Activated naive CD4-positive, alpha-beta T cell treated with Interleukin-2 at 50 U/mL for 16 hours (primary cell): ENCODE measurements at places on chromosomes 7 and 10.
A peak's percentile ranks its signal among the peaks of the same experiment; 100 is the strongest.

GRCh38 chr10:89563861-89564478 is 28.6 kb upstream of the SLC16A12 start:
- no peak for DNase-seq

GRCh38 chr10:4282496-4282895 is 497.5 kb upstream of the KLF6 start:
- no peak for DNase-seq

GRCh38 chr10:122056431-122057094 is 67.6 kb downstream of the TACC2 start:
- no peak for DNase-seq

DNA sequence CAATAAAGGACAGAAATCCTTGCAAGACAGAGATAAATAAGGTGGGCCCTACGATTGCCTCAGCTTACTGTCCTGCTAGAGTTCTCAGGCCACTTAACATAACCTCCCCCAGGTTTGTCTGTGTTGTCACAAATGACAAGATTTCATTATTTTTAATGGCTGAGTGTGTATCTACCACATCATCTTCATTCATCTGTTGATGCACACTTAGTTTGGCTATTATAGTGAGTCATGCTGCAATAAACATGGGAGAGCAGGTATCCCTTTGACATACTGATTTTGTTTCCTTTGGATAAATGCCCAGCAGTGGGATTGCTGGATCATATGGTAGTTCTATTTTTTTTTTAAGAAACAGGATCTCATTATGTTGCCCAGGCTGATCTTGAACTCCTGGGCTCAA is 60.6 kb downstream of the PRTFDC1 start:
- no peak for DNase-seq

DNA sequence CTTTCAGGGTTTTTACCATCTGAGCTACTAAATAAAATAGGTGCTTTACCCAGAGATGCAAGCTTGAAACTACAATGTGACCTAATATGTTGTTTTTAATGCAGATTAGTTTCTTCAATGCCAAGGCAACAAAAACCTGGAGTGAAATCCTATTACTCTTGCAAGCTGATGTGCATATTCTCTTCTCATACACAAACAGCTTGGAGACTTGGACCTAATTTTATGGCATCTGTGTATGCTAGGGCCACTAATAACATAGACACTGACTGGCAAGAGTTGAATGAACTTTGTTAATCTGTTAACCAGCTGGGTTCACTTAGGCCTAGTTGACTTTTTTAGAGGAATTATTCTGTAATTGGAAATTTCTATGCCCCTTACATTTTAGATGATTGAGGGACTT is 23.4 kb upstream of the SMIM30 start:
- no peak for DNase-seq

DNA sequence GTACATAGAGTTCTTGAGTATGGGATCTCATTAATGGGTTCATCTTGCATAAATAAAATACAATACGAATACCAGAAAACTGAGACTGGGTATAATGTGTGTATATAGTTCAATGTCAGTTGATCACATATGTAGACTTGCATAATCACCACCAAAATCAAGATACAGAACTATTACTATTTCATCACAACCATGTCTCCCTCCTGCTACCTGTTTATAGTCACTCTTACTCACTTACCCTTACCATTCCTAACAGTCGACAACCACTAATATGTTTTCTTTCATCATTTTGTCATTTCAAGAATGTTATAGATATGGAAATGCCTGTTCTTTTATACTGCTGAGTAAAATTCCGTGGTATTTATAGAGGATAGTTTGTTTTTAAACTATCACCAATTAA is 416.1 kb upstream of the CNTNAP2 start:
- DNase-seq: no peak

- DNase-seq: no peak
These were observed 19.7 kb downstream of the ADCY1 start for GRCh38 chr7:45593877-45594276.

- DNase-seq: no peak
These were observed 443.8 kb downstream of the GPAM start for GRCh38 chr10:111739874-111740139.

GRCh38 chr10:50375051-50375452 is 123.7 kb upstream of the ASAH2 start:
- DNase-seq: no peak

GRCh38 chr10:85767891-85768290 is 598.7 kb downstream of the GRID1 start:
- no peak for DNase-seq

DNA sequence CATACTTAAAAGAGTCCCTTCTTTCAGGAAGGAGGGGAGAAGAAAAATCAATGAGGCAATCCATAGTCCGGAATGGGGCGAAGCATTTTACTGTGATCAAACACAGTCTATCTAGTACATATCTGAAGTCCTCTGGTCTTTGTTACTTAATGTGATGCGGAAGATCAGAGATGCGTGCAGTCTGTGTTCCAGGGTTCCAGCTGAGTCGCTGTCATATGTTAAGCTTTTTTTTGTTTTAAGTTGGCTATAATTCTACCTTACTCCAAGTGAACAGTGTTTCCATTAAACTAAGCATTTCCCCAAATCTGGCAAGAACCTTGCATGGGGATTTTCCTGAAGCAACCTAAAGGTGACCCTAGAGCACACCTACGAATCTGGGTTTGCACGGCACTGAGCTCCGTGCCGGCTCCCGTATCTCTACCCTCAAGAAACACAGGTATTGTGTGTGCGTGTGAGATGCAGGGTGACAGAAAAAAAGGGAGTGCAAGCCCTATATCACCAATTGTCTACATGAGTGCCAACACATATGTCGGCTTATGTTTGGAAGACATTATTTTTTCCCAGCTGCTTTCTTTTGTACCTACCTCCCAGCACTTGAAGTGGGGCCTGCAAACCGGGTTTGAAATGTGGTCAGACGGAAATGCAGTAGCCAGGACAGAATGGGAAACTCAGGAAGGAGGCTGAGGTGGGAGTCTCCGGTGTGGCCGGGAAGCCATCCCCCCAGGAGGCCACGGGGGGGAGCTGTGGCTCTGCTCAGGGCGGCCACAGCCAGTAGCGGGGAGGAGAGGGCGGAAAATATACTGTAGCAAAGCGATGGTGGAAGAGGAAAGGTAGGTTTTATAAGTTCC is 435.8 kb upstream of the MGMT start:
- DNase-seq: peak; percentile 22

GRCh38 chr7:76507723-76508406 is 2.5 kb upstream of the UPK3B start:
- no peak for DNase-seq

DNA sequence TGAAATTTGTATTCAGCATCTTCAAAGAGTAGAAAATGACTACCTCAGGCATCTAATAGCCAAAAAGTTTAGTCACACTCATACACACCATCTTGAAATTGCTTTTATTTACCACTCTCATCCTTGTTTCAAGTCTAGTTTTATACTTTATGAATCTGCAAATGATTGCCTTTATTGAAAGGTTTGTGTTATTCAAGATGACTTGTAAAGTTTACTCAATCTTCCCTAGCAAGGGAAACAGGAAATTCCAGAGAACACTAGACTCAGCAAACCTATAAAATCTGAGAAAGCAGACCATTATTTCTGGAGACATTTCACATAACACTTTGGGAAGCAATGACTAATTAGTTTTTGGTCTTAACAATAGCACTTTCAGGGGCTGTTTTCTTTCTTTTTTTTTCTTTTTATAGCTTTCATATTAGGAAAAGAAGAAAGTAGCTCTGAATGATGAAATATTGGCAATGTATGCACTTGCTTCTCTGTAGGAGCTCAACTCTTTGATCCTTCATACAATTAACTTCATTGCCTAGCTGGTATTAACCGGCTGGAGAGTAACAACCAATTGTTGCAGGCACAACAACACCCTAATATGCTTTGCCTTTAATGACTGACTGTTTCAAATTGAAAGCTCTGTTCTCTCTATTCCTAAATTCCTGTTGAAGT is 68.9 kb upstream of the HDAC9 start:
- DNase-seq: no peak

DNA sequence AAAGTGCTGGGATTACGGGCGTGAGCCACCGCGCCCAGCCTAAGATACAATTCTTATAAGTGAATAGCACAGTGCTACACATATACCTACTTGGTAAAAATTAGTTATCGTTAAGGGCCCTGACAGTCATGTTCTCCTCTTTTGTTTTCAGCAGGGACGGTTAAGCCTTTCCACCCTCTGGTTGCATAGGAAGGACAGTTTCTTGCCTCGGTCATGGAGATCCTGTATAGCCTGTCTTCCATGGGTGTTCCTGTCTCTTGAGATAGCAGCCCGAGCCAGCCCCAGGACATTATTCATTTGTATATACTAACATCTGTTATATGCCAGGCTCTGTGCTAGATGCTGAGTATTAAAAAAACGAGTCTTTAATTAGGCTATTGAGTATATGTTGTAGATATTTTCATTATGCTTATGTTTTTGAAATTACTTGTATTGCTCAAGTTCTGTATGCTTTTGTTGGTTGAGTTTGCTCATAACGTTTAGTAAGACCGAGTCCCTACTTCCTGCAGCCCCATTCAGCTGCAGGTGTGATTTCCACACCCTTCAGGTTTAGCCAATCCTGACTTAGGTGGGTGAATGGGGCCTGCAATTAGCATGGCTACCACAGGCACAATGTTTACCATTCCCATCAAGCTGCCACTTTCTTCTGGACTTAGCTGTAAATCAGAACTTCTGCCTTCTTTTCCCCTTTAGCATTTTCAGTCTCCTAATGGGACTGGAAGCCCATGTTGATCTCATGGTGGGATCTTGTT is 24.8 kb downstream of the CCSER2 start:
- no peak for DNase-seq

DNA sequence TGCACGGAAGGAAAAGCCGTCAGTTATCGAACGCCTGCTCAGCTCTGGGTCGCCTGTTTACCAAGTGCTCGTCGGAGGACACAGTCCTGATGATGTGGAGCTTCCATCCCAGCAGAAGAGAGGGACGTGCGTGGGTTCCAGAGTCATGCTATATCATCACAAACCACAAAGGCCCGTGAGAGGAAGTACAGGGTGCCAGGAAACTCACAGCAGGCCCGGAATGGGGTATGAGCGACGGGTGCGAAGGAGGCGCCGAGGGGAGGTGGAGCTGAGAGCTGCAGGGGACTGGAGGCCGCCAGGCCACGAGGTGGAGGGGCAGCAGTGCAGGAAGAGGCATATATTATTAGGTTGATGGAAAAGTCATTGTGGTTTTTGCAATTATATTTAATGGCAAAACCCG is 102.5 kb downstream of the ACTR3B start:
- DNase-seq: no peak

GRCh38 chr7:123622660-123623386 is 21.2 kb downstream of the ASB15 start:
- DNase-seq: no peak

DNA sequence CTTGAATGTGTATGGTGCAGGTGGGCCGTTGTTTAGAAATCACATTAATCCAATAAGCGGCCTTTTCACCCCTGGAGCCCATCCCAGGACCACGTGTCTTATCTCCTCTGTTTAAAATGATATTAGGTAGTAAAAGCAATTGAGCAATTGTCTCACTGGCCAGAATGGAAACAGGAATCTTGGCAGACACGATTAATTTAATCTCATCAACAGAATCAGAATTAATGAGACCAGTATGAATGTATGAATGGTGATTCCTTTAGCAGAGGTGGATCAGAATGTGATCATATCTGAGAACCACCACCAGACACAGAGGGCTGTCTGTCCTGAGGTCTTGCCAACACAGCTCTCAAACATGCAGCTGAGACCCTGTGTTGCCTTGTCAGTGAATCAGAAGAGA is 1591.4 kb downstream of the REEP3 start:
- no peak for DNase-seq

GRCh38 chr10:99930731-99931550 is 78.8 kb downstream of the DNMBP start:
- DNase-seq: no peak

GRCh38 chr7:47807126-47807525 is 141.1 kb downstream of the PKD1L1 start:
- DNase-seq: no peak

GRCh38 chr10:75926763-75927162 is 495.3 kb downstream of the LRMDA start:
- DNase-seq: no peak

GRCh38 chr10:101120884-101121653 is 10.0 kb upstream of the TLX1 start:
- peak; percentile 43 for DNase-seq

GRCh38 chr10:43047288-43047970 is 29.4 kb upstream of the RET start:
- DNase-seq: no peak

DNA sequence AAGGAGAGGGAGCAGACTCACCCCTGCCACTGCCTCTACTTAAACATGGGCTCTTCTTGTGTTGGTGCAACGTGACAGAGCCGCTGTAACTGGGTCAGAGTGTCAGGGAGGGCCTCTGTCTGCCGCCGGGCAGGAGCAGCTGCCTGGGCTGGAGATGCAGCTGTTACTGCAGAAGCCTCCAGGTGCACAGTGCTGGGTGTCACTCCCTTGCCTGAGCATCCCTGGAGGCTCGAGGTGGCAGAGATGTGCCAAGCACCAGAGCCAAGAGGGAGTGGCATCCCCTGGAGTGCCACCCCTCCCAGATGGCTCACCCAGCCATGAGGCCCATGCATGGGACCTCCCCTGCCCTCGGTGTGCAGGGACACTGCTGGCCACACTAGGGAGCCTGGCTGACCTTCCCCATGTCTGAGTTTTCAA is 145.7 kb downstream of the PRPF18 start:
- DNase-seq: no peak

GRCh38 chr10:1213252-1214070 is 157.3 kb downstream of the WDR37 start:
- no peak for DNase-seq

- no peak for DNase-seq
These were observed 247.0 kb downstream of the SORCS1 start for GRCh38 chr10:106917452-106918055.

GRCh38 chr10:95466436-95466835 is 94.7 kb downstream of the SORBS1 start:
- no peak for DNase-seq

GRCh38 chr10:75395932-75396630 is 5.5 kb downstream of the ZNF503 start:
- no peak for DNase-seq

DNA sequence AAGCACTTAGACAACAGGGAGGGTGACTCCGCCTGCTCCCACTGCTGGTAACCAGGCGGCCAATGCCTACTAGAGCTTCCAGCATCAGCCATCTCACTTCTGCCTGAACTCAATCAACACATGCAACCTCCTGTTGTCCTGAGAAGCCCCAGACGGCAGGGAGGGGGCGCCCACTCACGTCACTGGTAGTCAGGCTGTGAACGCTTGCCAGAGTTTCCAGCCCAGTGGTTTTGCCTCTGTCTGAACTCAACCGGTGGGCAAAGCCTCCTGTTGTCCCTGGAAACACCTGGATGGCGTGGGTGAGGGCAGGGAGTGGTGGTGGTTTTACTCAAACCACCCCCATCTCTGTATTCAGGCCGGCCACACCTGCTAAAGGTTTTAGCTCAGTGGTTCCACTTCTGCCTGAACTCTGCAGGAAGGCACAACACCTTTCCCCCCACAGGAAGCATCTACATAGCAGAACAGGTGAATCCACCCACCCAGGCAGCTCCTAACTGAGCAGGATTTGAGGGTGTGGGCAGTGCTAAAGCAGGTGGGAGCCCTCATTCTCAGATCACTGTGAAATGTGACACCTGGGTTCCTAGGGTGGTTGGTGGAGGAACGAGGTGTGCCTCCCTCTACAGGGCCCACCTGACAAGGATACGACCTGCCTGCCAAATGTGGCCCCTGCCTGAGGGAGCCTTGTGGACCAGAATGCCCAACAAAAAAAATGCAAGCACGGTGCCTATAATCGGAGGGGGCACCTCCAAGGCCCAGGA is 563.0 kb upstream of the SEMA3D start:
- no peak for DNase-seq

- no peak for DNase-seq
These were observed 172.3 kb downstream of the IMMP2L start for GRCh38 chr7:111390000-111390399.

- DNase-seq: no peak
These were observed 762.8 kb downstream of the GATA3 start for GRCh38 chr10:8817299-8817698.
